ENCODE measurements at places on chromosomes 7 and 10. TPM values are rescaled to one million over a fixed set of nuclear protein-coding genes. Genes with fewer than 3 reads are reported as not detected.

DNA sequence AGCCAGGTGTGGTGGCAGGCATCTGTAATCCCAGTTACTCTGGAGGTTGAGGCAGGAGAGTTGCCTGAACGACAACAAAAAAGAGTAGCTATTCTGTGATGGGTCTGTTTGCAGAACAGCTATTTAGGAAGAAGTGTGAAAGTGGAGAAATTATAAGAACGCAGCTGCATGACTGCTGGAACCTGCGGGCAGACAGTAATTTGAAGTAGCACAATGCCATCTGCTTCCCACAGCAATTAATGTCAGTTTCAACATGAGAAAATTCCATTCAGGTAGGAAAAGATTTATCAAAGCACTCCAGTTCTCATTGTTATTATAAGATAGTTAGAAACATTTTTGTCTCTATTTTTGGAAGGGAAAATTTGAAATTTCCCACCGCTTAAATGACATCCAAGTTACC is 21.5 kb downstream of the LAMB1 start:
- no peak for DNase-seq
- H3K4me3 ChIP-seq, result no peak overlapping the region
- H3K27ac ChIP-seq, result no peak overlapping the region
- H3K4me1 ChIP-seq, result no peaks in the 10 kb centered on the region
- H3K27me3 ChIP-seq, result no peaks in the 10 kb centered on the region

GRCh38 chr10:128080641-128081040 is 45.6 kb downstream of the MKI67 start:
- H3K4me1 ChIP-seq, result no peaks in the 10 kb centered on the region
- H3K4me3 ChIP-seq, result no peak overlapping the region
- DNase-seq, result no peak
- no peaks in the 10 kb centered on the region for H3K27me3 ChIP-seq

DNA sequence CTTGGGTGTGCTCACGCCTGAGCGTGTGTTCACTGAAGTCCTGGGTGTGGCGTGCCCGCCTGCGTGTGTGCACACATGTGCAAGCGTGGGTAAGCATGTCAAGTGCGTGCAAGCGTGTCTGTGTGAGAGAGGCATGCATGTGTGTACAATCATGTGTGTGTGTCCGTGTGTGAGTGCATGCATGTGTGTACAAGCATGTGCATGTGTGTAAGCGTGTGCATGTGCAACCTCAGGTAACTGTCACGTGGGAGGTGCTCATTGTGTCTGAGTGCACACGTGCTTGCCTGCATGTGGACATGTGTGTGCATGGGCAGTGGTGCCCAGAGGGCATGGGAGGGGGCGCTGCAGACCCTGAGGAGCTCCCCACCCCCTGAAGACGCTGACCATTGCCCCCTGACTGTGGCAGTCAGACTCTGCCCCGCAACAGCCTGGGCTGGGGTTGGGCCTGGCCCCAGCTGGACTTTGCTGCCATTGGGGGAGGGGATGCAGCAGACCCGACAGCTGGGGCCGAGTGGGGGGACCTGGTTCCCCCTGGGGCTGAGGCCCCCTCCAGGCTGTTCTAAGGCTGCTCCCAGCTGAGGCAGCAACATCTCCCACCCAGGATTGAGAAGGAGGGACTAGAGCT is 88.1 kb downstream of the UNCX start:
- no peak overlapping the region for H3K27ac ChIP-seq
- H3K36me3 ChIP-seq, result no peaks in the 10 kb centered on the region
- H3K4me3 ChIP-seq, result no peak overlapping the region
- H3K27me3 ChIP-seq, result peaks cover 8% of the 10 kb centered on the region
- DNase-seq, result no peak
- H3K4me1 ChIP-seq, result no peaks in the 10 kb centered on the region

- H3K27ac ChIP-seq, result peak overlapping the region; percentile 71
- peak overlapping the region; percentile 78 for H3K4me3 ChIP-seq
- DNase-seq, result no peak
- H3K4me1 ChIP-seq, result peaks cover 12% of the 10 kb centered on the region
- H3K27me3 ChIP-seq, result peaks cover 11% of the 10 kb centered on the region
Measured at GRCh38 chr7:141014125-141014523, 628 bp downstream of the MRPS33 start.

Gene UTF1
- polyA plus RNA-seq, result 0.23 TPM

Gene LOXL4
- polyA plus RNA-seq, result not detected

Gene DGKB
- polyA plus RNA-seq, result not detected

Gene OR2A42
- polyA plus RNA-seq, result not detected

Gene CCNY
- 64.8 TPM for polyA plus RNA-seq
